ENCODE measurements at places on chromosomes 2 and 18. TPM values are rescaled to one million over a fixed set of nuclear protein-coding genes. Genes with fewer than 3 reads are reported as not detected.

The IMPA2 gene
- 15.8 TPM for total RNA-seq

The CPS1 gene
- 6.9 TPM for total RNA-seq

- DNase-seq, result no peak
Measured at GRCh38 chr18:7941533-7941932, 374.4 kb downstream of the PTPRM start.

GRCh38 chr2:81767187-81767912 is 1462.8 kb upstream of the LRRTM1 start:
- no peak for DNase-seq

DNA sequence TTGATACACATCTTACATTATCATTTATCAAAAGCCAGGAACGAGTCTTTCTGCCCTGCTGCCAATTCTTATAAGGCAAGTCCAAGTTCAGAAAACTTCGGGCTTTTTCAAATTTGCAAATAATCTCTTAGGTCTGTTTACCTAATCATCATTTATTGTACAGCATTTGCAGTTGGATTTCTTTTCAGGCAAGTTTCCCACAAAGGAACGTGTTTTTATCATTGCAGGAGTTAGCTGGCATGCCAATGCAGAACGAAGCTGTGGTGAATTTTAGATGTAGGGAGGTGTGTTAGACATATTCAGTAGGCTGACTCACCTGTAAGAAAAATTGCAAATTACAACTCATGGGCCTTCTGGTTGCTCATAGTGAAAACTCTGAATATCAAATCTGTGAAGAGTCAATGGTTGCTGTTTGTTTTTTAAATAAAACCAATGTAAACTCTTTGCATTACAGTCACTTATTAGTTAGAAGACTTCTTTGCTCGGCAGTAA is 209.6 kb downstream of the SRBD1 start:
- DNase-seq, result no peak

DNA sequence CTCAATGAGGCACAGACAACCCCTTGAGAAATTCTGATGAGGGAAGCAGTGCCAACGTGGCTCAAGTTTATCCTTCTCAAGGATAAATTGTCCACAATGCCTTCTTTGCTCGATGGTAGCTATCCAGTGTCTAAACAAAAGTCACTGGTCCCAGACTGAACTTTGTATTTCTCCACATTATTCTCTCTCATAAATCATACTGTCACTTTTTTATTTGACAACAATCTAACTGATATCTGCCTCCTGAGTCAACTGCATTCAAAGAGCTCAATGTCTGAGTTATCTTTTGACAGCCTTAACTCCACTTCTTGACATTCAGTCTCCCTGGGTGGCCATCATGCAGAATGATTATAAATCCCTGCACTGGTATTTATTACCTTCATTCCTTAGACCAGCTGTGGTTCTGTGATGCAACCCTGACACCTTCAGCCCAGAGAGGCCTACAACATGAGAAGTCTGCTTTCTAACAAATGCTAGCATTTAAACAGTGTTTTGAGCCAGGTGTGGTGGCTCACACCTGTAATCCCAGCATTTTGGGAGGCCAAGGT is 38.2 kb downstream of the IMMT start:
- no peak for DNase-seq

DNA sequence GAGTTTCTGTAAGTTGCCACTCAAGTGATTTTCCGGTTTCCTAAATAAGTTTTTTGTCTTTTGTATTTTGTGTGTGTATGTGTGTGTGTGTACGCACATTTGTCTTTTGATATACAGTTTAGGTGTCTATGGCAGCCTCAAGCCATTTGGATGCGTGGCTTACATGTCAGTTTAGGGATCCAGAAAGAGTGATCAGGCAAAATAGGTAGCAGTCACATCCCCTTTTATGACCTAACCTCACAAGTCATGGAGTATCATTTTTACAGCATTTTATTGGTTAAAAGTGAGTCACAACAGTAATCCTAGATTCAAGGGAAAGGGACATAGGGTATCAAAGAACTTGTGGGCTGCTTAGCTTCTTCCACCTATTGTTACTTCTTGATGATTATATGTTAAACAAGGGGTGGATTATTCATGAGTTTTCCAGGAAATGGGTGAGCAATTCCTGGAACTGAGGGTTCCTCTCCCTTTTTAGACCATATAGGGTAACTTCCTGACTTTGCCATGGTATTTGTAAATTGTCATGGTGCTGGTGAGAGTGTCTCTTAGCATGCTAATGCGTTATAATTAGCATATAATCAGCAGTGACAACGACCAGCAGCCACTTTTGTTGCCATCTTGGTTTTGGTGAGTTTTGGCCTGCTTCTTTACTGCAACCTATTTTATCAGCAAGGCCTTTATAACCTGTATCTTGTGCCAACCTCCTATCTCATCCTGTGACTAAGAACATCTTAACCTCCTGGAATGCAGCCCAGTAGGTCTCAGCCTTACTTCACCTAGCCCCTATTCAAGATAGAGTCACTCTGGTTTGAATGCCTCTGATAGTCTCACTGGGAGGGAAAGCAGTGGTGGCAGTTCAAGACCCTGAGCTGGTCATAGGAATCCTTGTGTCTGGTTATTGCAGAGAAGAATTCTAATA is 8.6 kb upstream of the SOCS6 start:
- DNase-seq, result no peak

- DNase-seq, result no peak
Measured at GRCh38 chr2:37566517-37566981, 104.9 kb downstream of the CDC42EP3 start.

DNA sequence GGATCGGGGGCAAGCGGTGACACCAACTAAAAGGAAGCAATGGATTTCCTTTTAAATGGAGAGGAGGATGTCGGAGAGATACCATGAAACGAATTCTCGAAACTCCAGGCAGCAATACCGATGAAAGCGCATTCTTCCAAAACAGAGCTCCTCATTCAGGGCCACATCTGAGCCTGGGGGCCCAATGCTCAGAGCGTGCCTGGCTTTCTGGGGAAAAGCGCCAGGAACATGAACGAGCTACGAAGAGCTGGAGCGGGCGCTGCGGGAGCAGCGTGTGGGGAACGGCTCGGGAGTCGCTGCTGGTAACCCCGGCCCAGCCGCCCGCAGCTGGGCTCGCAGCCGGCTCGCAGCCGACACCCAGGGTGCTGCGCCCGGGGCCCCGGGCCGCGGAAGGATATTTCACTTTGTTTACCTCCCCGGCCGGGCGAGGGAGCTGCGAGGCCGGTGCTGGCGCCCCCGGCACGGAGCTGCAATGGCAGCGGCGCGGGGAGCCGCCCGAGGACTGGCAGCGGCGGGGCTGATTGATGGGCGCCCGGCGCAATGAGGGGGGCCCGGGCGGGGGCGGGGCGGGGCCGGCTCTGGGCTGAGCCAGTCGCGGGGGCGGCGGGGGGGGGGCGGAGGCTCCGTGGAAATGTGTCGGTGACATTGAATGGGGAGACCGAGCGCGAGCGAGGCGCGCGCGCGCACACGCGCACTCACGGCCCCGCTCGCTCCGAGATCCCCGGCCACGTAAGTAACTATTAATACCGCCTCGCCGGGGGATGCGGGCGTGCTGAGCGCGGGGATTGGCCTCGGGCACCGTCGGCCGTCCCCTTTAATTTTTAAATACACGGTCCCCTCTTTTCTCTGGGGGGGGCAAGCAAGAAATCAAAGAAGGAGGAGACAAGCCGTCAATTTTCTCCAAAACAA is at the start of gene TRIB2:
TSS of gene TRIB2 (plus strand) at position 655 of the 909 bp plus-strand sequence. CDS start 1,372 bp downstream, outside the sequence.
- peak; percentile 91 for DNase-seq

DNA sequence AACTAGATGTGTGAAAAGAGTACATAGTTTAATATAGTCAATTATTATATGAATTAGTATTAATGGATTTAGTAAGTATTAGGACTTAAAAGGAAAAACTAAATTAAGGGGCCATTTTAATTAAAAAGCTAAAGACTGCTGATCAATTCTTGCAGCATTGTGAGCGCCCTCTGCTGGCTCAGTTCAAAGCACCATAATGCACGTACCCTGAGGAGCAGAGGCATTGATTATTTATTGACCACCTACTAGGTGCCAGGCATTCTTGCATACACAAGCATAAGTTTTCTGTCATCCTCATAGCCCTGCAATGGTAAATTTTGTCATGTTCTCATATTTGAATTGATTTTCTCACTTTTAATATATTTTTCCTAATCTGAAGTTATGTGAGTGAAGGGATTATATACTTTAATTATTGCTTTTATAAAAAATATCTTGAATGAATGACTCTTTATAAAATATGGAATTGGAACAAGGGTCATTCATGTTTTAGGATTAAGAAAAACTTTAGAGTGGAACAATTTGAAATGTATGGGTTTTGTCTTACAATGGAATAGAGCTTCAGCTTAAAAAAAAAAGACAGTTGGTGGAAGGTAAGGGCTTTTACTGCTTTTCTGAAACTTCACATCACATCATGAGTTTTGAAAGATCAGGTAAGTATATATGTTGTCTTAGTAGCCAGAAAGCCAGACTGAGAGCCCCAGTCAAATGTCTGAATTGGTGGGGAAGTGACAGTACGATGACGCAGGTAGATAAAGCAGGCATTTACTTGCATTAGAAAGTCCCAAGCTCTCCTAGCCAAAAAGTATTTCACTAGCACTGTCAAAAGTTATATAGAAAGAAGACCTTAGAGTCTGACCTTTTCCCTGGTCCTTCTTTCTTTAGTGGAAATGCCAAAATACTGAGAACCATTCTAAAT is 9.7 kb downstream of the ITGA4 start:
- DNase-seq, result peak; percentile 84

- no peak for DNase-seq
Measured at GRCh38 chr2:5697562-5697961, 5.4 kb downstream of the SOX11 start.

DNA sequence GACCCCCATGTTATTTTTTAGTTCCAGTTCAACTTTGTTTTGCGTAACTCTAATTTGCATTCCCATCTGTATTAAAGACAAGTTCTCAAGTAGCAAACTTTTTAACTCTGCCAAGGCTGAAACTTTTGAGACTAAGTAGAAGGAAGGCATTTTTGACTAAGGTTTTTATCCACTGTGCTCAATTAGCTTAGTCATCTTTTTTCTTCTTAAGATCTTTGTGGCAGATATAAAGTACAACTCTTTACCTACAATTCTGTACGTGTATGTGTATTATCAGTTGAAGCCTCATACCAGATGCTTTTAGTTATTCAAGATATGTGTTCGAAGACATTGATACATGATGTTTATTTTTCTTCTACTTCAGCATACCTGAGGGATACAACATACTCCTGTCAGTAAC is 41.6 kb downstream of the CREB1 start:
- DNase-seq, result no peak

DNA sequence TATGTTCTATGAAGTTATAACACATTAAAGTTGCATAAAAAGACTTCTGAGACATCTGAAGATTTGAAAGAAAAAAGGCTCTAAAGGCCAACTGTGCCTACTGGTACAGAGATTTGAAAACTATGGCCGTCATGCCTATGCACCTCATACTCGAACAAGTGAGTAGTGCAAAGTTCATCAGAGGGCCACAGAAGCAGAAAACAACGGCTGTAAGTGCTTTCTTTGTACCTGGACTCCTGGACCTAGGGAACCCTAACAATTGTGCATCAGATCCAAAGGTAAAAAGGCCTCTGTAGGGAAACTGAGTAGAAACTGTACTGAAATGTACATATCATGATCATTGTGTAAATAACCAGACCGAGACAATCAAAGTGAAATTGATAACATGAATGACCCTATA is 230.4 kb upstream of the CHST9 start:
- DNase-seq, result no peak

GRCh38 chr2:80303006-80303908 is 1.3 kb downstream of the LRRTM1 start:
- DNase-seq, result peak; percentile 55

DNA sequence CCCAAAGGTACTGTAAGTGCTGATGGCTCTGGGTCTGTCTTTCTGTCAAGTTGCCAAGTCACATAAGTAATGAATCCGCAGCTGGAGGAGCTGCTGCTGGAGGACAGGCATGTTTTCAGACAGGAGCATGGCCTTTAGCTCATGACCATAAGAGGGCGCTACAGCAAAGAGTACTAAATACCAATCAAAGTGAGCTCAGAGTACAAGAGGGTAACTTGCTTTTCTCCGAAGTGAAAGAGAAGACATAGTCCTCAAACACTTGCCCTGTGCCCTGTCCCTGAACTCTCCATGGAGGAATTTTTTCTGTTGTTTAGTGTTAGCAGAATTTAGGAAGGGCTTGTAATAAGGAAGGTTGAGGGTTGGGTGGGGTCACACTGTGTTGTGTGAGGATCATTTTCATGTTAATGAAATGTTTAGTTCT is 58.0 kb upstream of the EML6 start:
- no peak for DNase-seq

DNA sequence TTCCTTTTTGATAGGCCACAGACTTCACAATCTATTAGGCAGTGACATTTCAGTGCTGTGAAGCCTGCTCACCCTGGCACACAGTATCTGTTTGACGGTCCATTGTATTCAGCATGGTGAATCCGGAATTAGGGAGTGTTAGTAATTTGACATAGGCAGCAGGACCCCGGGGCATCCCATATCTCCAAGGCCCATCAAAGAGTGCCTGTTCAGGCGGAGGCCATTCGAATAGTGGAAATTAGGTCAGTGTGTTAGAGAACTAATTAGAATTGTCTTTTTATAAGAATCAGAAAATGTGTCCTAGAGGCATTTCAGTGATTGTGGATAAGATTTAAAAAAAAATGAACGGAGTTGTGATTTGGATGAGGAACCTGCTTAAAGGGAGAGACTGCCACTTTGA is 818.8 kb upstream of the SOX11 start:
- no peak for DNase-seq

DNA sequence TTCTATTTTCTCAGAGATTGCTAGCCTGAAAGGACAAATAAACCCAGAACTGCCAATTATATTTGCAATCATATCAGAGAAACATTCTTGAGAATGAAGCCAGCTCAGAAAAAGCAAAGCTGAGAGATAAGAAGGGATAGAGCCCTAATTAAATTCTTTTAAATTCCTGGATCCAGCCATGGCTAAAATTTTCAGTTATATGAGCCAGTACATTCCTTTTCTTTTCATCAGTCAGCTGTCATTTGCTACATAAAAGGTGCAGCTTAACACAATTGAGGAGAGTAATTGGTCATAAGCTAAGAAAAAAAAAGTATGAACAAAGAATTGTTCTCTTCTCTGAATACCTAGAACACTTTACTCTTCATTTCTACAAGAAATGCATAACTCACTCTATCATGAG is 303.5 kb upstream of the FIGN start:
- no peak for DNase-seq

Measured in sciatic nerve (tissue), 2 donors.